ENCODE measurements at places on chromosomes 7 and 10. TPM values are rescaled to one million over a fixed set of nuclear protein-coding genes. Genes with fewer than 3 reads are reported as not detected.

Gene CTBP2
- 0.48 TPM for total RNA-seq

Gene OR2A12
- not detected for total RNA-seq

Gene SPDYE1
- not detected for total RNA-seq

Gene CHCHD2
- total RNA-seq, result 660 TPM

Gene DYNC1I1
- not detected for total RNA-seq

Gene SPRN
- not detected for total RNA-seq

All from activated T-helper 2 cell treated with anti-CD3 and anti-CD28 coated beads, Interferon-gamma antibody, Interleukin-2, Interleukin-4, amounts not matched to agents 10 μg/mL and 5 μg/mL and 100 μg/mL, durations not matched to agents 14 hours and 24 hours and 36 hours (primary cell).